BJ (cell line): ENCODE measurements at places on chromosomes 6 and 20.

GRCh38 chr6:30800871-30801270 is 56.5 kb upstream of the IER3 start:
- DNase-seq, result no peak

GRCh38 chr20:20685635-20686034 is 26.8 kb downstream of the RALGAPA2 start:
- DNase-seq, result no peak

DNA sequence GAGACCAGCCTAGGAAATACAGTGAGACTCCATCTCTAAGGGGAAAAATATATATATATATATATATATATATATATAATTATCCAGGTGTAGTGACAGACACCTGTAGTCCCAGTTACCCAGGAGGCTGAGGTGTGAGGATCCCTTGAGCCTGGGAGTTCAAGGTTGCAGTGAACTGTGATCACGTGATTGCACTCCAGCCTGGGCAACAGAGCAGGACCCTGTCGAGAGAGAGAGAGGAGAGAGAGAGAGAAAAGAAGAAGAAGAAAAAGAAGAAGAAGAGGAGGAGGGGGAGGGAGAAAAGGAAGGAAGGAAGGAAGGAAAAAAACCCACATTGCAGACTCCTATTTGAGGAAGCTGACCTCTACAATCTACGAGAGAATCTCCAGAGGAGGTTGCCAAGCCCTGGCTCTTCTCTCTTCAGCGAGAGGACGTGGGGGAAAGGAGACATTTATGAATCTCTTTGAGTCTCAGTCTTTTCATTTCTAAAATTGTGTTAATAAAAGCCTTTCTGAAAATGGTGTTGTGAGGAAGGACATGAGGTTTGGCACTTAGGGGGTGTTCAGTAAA is 49.7 kb downstream of the COL11A2 start:
- no peak for DNase-seq

DNA sequence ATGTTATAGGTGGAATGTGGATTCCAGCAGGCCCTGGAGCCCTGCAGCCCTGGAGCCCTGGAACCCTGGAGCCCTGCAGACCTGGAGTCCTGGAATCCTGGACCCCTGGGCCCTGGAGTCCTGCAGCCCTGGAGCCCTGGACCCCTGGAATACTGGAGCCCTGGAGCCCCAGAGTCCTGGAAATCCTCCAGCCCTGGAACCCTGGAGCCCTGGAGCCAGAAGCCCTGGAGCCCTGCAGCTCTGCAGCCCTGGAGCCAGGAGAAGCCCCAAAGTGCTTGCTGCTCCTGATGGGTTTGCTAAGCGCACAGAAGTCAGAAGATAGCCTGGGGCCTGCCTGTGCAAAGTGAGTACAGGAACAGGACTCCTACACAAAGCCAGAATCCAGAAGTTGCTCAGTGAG is 223.1 kb upstream of the PDE10A start:
- DNase-seq, result no peak

- no peak for DNase-seq
Observed at GRCh38 chr6:130032758-130033340, 14.5 kb downstream of the L3MBTL3 start.
